ENCODE measurements at places on chromosomes 13 and 19. TPM values are rescaled to one million over a fixed set of nuclear protein-coding genes. Genes with fewer than 3 reads are reported as not detected.

DNA sequence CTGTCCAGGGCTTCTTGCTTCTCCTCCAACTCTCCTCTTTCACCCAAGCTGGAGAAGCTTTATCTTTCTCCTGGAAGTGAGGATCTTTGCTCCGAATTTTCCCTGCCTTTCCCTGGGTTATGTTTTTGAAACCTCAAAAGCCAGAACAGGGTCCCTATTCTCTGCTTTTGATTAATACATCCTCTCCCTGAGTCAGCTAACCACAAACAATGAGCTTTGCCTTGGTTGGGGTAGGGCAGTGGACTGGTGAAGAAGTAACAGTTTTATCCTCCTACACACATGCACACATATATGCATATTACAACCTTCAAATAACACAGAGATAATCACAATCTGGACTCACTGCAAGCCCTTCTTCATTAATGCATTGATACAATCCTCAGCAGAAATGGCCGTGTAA, 44.6 kb downstream of the DLEU7 start:
- no peak overlapping the region for H3K4me3 ChIP-seq
- no peaks in the 10 kb centered on the region for H3K4me1 ChIP-seq
- no peak overlapping the region for H3K27ac ChIP-seq
- no peak for DNase-seq
- H3K27me3 ChIP-seq = no peaks in the 10 kb centered on the region
- no peaks in the 10 kb centered on the region for H3K36me3 ChIP-seq

The TMEM190 gene
- total RNA-seq = not detected

DNA sequence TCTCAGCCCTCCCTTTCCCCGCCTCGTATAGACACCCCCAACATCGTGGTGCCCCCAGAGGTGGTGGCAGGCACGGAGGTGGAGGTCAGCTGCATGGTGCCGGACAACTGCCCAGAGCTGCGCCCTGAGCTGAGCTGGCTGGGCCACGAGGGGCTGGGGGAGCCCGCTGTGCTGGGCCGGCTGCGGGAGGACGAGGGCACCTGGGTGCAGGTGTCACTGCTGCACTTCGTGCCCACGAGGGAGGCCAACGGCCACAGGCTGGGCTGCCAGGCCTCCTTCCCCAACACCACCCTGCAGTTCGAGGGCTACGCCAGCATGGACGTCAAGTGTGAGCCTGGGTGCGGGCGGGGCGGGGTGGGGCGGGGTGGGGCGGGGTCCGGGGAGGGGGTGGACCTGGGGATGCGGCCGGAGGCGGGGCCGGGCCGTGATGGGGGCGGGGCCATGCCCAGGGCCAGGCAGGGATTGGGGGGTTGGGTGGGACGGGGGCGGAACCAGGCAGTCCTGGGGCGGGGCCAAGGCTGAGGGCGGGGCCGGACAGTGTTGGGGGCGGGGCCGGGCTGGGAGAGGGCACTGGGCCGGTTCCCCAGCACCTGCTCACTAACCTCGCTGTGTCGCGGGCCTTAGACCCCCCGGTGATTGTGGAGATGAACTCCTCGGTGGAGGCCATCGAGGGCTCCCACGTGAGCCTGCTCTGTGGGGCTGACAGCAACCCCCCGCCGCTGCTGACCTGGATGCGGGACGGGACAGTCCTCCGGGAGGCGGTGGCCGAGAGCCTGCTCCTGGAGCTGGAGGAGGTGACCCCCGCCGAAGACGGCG, 7.8 kb downstream of the MAG start:
- H3K27ac ChIP-seq = no peak overlapping the region
- H3K36me3 ChIP-seq = no peaks in the 10 kb centered on the region
- peaks cover 24% of the 10 kb centered on the region for H3K4me1 ChIP-seq
- DNase-seq = no peak
- H3K4me3 ChIP-seq = no peak overlapping the region

DNA sequence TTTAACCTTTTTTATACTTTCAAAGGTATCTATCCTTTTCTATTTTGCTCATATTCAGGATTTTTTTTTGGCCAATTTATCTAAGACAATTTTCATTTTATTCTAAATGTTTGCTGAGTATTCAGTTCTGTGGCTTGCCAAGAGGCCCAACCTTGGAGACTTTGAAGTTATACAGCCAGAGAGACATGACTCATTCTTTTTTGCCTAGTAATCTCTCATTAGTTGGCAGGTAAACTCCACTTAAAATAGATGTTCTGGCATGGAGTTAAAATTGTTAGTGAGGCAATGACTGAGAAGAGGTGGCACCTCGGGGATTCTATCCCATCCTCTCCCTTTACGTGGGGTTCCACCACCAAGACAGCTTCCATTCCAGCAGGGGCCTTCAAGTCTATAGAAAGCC, 213.8 kb downstream of the KCTD12 start:
- H3K27me3 ChIP-seq = no peaks in the 10 kb centered on the region
- no peaks in the 10 kb centered on the region for H3K36me3 ChIP-seq
- H3K27ac ChIP-seq = no peak overlapping the region
- no peak for DNase-seq

DNA sequence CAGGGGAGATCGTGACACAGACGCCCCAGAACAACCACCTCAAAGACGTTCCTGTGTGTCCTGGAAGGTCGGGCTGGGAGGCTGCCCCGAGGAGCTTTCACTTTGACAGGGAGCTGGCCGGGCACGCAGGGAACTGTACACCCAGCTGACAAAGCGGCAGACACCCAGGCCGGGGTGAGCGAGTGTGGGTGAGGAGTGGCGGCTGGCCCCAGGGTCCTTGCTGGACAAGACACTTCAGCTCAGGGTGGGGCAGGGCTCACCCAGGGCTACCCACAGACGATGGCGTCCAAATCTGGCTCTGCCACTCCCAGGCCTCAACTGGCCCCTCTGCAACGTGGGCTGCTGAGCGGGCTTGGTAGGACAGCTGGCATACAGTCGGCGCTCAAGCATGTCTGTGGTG, 2.0 kb downstream of the FGF22 start:
- H3K27ac ChIP-seq = no peak overlapping the region
- no peak for DNase-seq
- H3K4me1 ChIP-seq = 0 out of 2 replicates have a peak, but pooled peaks cover 7% of the 10 kb centered on the region
- peaks cover 5% of the 10 kb centered on the region for H3K36me3 ChIP-seq

DNA sequence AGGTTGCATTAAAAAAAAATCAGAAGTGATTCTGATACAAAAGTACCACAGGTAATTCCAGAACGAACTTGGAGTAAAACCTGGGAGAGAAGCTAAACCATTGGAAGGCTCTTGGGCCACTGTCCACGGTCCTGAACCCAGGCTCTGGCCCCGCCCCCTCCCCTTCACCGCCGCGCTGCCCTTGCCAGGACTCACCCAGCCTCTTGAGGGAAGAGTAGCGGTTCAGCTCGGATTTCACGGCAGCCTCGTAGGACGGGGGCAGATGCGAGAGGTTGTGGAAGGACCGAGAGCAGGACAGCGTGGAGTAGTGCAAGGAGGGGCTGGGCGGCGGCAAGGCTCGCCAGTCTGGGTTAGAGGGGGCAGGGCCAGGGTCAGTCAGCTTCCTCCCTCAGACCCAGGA, 5.7 kb downstream of the SHISA7 start:
- H3K27ac ChIP-seq = no peak overlapping the region
- DNase-seq = peak; percentile 46
- no peaks in the 10 kb centered on the region for H3K36me3 ChIP-seq
- H3K27me3 ChIP-seq = peaks cover 21% of the 10 kb centered on the region
- H3K4me3 ChIP-seq = no peak overlapping the region

The FBXO27 gene
- 0.49 TPM for total RNA-seq

DNA sequence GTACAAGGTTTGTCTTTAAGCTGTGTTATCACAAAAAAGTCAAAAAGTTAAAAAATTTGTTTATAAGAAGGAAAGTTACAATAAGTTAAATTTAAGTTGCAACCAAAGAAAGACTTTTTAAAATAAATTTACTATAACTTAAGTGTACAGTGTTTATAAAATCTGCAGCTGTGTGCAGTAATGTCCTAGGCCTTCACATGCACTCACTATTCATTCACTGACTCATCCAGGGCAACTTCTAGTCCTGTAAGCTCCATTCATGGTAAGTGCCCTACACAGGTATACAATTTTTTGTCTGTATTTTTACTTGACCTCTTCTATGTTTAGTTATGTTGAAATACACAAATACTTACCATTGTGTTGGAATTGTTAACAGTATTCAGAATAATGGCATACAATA, 667.9 kb upstream of the SLITRK5 start:
- H3K27me3 ChIP-seq = no peaks in the 10 kb centered on the region
- H3K36me3 ChIP-seq = no peaks in the 10 kb centered on the region
- H3K27ac ChIP-seq = no peak overlapping the region
- no peak for DNase-seq

DNA sequence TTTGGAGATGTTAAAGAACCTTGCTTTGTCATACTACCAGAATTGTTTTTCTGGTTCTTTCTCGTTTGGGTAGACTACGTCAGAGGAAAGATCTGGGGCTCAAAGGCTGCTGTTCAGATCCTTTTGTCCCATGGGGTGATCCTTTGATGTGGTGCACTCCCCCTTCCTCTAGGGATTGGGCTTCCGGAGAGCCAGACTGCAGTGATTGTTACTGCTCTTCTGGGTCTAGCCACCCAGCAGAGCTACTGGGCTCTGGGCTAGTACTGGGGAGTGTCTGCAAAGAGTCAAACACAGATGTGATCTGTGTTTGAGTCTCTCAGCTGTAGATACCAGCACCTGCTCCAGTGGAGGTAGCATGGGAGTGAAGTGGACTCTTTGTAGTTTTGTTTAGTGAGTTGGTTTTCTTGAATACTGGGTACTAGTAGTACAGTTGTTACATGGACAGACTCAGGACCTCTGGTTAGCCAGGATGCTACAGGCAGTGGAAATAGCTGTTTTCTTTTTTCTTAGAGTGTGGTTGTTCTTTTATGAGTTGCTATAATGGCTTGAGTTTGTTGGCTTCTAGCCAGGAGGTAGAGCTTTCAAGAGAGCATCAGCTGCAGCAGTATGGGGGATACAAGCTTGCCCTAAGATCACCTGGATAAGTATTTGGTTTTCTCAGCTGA, 34.4 kb downstream of the DNAJC15 start:
- no peak overlapping the region for H3K4me3 ChIP-seq
- H3K36me3 ChIP-seq = no peaks in the 10 kb centered on the region

GRCh38 chr13:107548338-107548737, 667.0 kb downstream of the LIG4 start:
- H3K27me3 ChIP-seq = no peaks in the 10 kb centered on the region
- no peak for DNase-seq
- no peak overlapping the region for H3K4me3 ChIP-seq
- no peaks in the 10 kb centered on the region for H3K36me3 ChIP-seq
- H3K4me1 ChIP-seq = no peaks in the 10 kb centered on the region

The KLF12 gene
- 0.66 TPM for total RNA-seq

DNA sequence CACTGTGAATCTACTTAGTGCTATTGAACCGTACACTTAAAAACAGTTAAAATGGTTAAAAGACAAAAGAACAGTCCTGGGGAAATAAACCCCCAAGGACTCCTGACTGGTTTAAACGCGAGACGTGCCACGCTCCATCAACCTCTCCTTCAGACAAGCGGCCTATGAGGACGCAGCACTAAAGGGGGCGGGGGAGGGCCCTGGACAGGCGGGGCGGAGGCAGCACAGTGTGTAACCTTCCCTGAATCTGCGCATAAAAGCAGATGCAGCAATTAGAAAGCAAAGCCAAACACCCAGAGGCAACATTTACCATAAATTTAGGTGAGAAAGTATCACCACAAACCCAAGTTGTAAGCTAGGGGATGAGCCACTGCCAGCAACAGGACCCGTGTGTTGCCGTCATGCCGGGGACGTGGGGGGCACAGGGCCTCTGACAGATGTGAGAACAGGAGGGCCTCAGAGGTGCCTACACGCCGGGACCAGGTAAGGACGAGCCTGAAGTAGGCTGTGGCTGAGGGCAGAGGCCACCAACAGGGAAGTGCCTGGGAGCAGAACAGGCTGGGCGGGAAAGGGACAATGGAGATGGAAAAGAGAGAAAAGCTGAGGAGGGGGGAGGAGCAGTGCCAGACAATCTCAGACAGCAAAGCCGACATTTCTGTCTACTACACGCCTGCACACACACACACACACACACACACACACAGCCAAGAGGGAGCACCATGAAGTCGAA, 15.3 kb upstream of the ADPRHL1 start:
- H3K27ac ChIP-seq = no peak overlapping the region
- DNase-seq = no peak
- H3K27me3 ChIP-seq = no peaks in the 10 kb centered on the region
- H3K4me1 ChIP-seq = no peaks in the 10 kb centered on the region

DNA sequence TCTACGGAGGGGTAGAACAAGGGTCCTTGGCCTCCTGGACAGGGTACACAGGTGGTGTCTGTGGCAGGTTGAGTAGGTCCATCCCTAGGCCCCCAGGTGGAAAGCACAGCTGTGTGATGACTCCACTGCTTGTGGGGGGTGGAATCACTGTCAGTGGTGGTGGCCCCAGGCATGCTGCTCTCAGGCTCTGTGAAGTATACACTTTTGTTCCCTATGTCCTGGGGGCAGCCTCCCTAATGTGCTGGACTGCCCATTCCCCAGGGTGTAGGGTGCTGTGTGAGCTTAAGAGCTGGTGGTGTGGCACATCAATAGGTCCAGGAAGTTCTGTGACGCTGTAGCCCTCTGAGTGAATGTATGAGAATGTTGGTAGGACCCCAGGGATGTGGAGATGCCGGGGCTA, 197.2 kb upstream of the SLC10A2 start:
- no peak for DNase-seq
- no peaks in the 10 kb centered on the region for H3K4me1 ChIP-seq
- no peak overlapping the region for H3K27ac ChIP-seq
- H3K36me3 ChIP-seq = no peaks in the 10 kb centered on the region

GRCh38 chr13:34620074-34620850, 321.8 kb upstream of the NBEA start:
- DNase-seq = no peak
- H3K36me3 ChIP-seq = no peaks in the 10 kb centered on the region
- no peak overlapping the region for H3K27ac ChIP-seq

The SIGLEC12 gene
- not detected for total RNA-seq

The ZNF723 gene
- total RNA-seq = not detected

GRCh38 chr13:30787738-30788525, 52.6 kb downstream of the ALOX5AP start:
- H3K36me3 ChIP-seq = no peaks in the 10 kb centered on the region
- H3K27me3 ChIP-seq = peaks cover 2% of the 10 kb centered on the region
- H3K4me3 ChIP-seq = no peak overlapping the region
- no peak overlapping the region for H3K27ac ChIP-seq
- no peak for DNase-seq

Data from HepG2 (cell line).